Liver (tissue), 10 donors: ENCODE measurements at places on chromosomes 2 and 18. TPM values are rescaled to one million over a fixed set of nuclear protein-coding genes. Genes with fewer than 3 reads are reported as not detected.

DNA sequence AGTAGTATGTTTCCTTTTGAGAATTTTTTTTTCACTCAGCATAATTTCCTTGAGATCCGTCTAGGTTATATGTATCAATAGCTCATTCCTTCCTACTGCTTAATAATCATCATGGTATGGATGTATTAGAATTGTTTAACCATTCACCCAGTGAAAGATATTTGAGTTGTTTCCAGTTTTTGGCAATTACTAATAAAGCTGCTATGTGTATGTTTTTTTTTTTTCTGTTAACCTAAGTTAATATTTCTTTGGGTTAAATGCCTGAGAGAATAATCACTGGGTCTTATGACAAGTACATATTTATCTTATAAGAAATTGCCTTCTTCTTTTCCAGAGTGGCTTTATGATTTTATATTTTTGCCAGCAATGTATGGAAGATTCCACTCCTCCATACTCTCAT, 96.4 kb upstream of the ST6GAL2 start:
- no peak for DNase-seq

PARD3B gene
- total RNA-seq: 10.3 TPM

- DNase-seq: no peak
Observed at GRCh38 chr2:224861266-224861665, 145.1 kb upstream of the CCDC195 start.

- no peak for DNase-seq
Observed at GRCh38 chr2:155250800-155251199, 552.3 kb downstream of the KCNJ3 start.

GRCh38 chr2:179252423-179252822, 12.2 kb downstream of the SESTD1 start:
- no peak for DNase-seq

- DNase-seq: no peak
Observed at GRCh38 chr18:40911582-40912254, 1043.3 kb upstream of the PIK3C3 start.

GRCh38 chr18:8301427-8302172, 307.6 kb upstream of the RAB12 start:
- no peak for DNase-seq

- no peak for DNase-seq
Observed at GRCh38 chr2:146228466-146229058, 1616.3 kb upstream of the ACVR2A start.

ZNF2 gene
- 3.0 TPM for total RNA-seq

- no peak for DNase-seq
Observed at GRCh38 chr2:190649798-190650390, 1.0 kb downstream of the NAB1 start.

DNA sequence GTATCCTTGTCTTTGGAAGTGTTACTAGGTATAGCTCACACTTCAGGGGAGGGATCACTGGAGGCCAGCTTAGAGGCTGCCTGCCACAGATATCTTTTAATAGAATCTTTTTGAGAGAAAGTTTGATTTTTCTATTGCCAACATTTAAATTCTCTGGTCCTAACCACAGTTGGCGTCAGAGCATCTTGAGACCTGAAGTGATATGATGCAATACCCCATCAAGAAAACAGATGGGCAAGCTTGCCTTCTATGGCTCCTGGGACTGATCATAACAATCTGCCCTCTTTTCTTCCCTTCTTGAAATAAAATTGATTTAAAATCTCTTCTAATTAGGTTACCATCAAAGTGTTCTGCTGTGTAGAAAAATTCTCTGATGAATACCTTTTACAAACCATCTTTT, 105.5 kb upstream of the ACKR3 start:
- no peak for DNase-seq

DNA sequence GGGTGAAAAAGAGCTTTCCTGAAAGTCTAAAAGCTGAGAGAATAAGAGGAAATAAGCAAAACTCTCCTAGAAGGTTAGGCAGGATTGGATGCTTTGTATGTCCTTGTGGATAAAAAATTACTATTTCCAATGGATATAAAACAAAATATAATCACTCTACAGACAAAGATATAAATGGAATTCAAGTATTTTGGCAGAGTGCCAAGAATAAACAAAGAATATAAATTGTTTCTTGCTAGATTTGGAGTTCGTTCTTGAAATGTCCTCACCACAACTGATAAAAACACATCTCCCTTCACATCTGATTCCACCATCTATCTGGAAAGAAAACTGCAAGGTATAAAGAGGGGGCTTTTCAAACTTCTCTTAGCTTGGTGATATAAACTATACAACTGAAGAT, 13.3 kb downstream of the SULT1C3 start:
- DNase-seq: no peak

GRCh38 chr2:133953524-133953923, 300.3 kb upstream of the MGAT5 start:
- DNase-seq: no peak

ST8SIA3 gene
- total RNA-seq: under 0.01 TPM

FARP2 gene
- total RNA-seq: 17.8 TPM
